ENCODE measurements at places on chromosomes 5 and 9.

GRCh38 chr5:154479944-154480750, 2.1 kb upstream of the HAND1 start:
- no peak for DNase-seq

- DNase-seq, result no peak
Observed at GRCh38 chr5:121138495-121138907, 674.4 kb downstream of the PRR16 start.

DNA sequence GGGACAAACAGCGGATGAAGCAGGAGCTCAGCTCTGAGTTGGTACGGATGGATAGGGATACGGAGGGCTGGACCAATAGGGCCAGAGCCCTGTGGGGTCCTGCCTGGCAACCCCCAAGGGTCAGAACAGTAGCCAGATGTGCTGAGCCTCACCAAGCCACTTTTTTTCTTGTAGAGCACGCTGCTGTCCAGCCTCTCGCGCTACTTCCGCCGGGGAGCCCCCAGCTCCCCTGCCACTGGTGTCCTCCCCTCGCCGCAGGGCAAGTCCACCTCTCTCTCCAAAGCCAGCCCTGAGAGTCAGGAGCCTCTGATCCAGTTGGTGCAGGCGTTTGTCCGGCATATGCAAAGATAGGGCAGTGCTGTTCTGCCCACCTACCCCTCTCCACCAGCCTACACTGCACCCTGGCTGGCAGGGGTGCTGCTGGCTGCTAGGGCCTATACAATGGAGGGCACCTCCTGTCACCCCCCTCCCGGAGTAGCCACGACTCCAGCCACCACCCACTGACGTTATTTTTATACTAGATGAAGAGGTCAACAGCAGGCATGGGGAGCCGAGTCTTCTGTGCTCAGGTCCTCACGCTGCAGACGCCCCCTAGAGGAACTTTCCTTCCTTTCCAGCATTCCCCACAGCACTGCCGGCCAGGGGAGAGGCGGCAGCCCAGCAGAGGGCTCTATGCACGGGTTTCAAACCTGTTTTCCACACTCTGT, 21.6 kb downstream of the SH3GLB2 start:
- peak; percentile 15 for DNase-seq

- DNase-seq, result no peak
Observed at GRCh38 chr9:124761196-124761595, 9.9 kb downstream of the NR6A1 start.

- no peak for DNase-seq
Observed at GRCh38 chr5:132069994-132070393, 3.6 kb upstream of the CSF2 start.

DNA sequence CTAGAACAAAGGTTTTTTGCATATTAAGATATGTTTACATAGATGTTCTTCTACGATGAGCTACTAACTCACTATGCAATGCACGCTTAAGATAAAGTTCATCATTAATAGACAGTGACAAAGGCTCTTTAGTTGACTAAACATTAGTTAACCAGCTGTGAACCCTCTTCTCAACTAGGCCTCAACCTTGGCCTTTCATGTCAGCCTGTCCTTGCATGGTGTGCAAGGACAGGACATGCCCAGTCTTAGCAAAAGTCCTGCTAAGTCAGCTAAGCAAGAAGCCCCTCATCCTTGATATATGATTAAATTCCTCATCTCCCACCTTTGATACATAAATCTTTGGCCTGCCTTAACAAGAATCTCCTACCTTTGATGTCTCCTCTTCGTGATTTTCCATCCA, 50.9 kb downstream of the PLPP1 start:
- DNase-seq, result no peak
